ENCODE measurements at places on chromosomes 2 and 18.

DNA sequence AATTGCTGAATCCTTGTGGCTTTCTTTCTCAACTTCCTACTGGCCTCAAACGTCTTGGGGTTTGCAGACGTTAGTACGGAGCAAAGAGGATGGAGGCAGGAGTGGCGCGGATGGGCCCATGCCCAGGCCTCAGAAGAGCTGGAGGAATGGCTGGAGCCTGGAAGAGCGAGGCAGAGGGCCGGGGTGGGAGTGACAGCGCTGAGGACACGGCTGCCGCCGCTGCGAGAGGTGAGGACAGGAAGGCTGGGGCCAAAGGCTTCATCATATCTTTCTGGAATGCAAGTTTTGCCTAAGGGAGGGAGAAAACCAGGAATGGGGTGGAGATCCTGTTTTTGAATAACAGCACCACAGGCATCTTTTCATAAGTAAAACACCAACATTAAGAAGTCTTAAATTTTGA is 178.5 kb upstream of the SESTD1 start:
- DNase-seq: no peak

DNA sequence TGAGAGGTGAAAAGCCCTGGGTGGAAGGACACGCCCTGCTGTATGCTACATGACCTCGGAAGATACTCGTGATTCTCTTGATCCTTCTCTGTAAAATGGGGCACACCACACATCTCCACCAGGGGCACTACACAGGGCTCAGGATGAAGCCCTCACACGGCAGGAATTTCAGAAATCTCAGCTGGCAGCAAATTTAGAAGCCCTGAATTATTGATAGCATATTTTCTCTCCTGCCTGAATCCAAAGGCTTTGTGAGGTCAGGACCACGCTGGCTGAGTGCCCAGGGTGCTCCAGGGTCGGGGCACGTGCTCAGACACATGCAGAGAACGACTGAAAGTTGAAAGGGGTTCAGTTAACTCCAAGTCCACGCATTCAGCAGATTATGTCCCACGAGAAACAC is 42.1 kb upstream of the GALR1 start:
- DNase-seq: peak; percentile 57

DNA sequence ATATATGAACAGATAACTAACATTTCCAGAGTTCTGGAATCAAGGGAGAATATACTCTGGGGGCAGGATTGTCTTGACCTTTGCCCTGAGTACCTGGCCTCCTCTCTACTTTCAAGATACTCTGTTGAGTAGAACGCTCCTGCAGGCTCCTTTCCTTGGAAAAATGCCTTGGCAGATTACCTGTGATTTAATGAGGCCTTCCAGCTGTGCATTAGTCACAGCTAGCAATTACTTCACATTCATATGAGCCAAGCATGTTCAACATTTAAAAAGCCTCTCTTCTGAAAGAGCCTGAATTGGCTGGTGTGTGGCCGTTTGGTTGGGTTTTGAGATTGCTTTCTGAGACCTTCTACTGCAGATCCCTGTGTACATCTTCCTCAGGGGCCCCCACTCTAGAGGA is 142.2 kb downstream of the PLCL1 start:
- DNase-seq: no peak

GRCh38 chr2:207791579-207792243 is 22.0 kb upstream of the FZD5 start:
- no peak for DNase-seq

- no peak for DNase-seq
These were observed 43.0 kb upstream of the CHMP1B start for GRCh38 chr18:11808001-11808855.

DNA sequence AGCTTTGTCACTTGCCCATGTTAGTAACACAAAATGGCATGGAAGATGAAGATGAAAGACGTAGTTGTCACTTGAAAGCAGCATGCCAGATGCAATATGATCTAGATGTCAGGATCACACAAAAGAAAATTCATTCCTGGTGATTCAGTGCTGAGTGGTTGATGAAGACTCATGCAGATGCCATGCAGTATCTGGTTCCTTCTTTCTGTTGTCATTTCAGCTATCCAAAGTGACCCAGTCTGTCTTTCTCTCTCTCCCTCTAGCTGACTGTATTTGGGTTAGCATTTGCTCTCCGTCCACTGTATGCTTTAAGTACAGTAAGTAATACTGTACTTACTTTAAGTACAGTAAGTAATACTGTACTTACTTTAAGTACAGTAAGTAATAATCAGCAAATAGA is 50.4 kb downstream of the TTN start:
- no peak for DNase-seq
